ENCODE measurements at places on chromosomes 7 and 10.

DNA sequence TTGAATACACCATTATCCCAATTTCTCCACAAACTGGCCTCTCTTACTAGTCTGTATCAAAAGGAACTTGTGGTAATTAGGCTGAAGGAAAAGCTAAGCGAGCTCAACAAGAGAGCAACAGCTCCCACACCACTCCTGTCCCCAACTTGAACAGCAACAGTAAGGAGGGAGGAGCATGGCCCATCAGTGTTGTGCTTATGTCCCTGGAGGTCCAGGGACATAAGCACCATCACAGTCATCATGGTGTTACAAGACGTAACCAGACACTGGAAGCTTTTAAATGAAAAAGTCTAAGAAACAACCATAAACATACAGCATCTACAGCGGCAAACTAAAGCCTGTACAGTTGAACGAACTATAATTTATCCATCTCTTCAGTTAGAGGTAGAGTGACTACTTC is 989 bp downstream of the ERLIN1 start:
- DNase-seq, result peak; percentile 23

DNA sequence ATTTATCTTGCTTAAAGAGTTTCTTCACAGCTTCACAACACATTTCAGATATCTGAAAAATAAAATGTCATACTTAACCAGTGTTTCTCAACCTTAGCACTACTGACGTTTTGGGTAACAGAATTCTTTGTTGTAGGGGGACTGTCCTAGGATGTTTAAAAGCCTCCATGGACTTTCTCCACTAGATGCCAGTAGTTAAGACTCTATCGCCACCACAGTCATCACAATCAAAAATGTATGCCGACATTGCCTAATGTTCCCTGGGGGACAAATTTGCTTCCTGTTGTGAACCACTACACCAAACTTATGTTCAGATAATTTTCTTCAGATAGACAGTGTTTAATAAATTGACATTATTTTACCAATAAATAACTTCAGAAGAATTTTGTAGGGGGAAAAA is 13.4 kb downstream of the NOC3L start:
- DNase-seq, result no peak

- DNase-seq, result no peak
These were observed 252.0 kb upstream of the GRB10 start for GRCh38 chr7:51034521-51035264.

GRCh38 chr10:42112331-42113157 is 525.8 kb downstream of the ZNF33B start:
- no peak for DNase-seq

DNA sequence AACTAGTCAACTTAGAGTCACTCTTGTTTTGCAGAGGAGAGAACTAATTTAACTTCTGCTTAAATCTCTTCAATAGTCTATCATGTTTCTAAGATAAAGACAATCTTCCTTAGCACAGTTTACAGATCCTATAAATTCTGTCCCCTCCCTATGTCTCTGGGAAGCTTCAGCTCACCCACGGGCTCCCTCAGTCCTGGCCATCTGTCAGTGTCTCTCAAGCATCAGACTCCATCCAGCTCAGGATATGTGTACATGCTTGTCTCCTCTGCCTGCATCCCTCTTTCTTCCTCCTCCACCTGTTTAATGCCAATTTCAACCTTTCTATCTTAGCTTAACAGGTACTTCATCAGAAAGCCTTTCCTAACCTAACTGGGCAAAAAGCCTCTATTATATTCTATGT is 177.1 kb upstream of the PTER start:
- no peak for DNase-seq

DNA sequence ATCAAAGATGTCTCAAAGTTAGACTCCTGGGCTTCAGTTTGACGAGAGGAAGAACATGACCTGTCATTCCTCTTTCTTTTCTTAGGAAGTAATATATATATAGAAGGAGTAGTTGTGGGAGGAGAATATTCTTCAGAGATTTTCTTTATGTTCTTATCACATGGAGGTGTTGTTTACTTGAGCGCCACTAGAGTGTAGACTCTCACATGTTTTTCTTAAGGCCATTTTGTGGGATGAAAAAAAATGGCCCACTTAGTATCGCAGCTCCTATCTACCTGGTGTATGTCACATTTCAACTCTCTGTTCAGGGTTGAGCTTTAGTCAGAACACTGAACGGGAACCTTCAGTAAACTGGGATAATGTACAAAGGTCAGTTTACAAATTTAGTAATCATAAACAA is 645.2 kb downstream of the PHTF2 start:
- no peak for DNase-seq

DNA sequence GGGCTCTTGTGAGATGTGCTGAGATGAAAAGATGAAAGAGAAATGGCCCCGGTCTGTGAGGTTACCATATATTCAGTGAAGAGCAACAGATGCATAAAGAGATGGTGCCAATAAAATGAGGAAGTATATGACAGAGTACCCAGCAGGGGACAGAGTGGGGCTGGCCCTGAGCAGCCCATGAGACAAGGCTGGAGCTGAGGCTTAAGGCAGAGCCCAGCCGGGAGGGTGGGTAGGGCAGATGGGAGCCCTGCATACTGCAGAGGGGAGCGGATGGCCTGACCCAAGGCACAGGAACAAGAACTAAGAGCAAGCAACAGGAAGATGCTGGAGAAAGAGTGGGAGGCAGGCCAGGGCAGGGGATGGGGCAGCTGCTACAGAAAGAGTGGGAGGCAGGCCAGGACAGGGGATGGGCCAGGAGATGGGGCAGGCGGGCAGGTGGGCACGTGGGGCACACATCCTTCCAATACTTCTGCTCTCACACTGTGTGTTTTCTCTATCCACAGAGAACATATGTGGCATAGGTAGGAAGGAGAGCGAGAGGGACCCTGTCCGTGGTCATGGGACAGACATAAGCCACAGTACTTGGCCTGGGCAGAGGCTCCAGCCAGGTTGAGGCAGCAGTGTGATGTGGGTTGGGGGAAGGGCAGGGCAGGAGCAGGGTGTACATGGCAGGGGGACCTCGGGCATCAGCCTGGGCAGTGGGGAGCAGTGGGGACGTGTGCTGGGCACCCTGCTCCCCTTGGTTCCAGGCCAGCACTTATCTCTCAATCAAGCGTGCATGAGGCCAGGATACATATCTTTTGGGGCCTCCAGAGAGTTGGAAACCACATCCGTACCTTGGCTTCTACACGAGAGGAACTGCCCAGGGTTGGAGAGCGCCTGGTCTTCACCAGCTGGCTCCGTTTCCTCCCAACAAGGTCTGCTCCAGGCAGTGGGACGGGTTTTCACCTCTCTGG is 91.6 kb upstream of the IKZF1 start:
- no peak for DNase-seq

DNA sequence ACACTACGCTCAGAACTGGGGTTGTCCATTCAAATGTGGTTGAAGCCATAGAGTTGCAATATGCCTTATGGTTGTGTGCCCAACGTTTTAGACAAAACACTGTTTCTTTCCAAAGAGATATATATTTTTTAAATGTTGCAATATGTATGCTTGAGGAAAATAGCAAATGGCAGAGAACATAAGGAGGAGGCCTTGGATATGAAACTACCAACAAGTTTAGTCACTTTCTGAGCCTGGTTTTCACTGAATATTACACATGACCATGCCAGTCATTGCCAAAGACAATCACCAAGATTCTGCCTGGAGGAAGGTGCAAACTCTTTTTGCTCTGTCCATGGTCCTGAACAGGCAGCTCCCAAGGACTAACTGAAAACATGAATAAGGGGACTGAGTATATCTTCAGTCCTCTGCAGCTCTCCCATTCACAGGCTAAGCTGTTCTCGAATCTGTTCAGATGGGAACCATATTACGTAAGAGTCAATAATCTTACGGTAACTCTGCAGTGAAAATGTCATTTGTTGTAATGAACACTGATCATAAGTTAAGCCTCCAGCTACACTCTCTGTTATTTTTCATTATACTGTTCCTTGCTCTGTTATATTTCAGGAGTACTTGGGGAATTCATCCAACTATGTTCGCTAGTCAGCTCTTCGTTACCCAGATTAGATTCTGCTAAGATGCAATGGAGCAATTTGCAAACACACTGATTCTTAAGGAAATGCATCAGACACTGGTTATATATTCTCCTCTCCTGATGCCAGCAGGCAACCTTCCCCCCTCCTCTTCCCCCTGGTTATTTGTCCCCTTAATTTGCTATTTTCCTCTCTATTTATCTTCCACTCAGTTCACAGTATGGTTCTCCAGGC is 90.7 kb upstream of the C1QL3 start:
- DNase-seq, result no peak

- DNase-seq, result no peak
These were observed 96.5 kb downstream of the ARMH3 start for GRCh38 chr10:101959346-101959916.

GRCh38 chr7:47291461-47292081 is 290.3 kb downstream of the TNS3 start:
- no peak for DNase-seq

DNA sequence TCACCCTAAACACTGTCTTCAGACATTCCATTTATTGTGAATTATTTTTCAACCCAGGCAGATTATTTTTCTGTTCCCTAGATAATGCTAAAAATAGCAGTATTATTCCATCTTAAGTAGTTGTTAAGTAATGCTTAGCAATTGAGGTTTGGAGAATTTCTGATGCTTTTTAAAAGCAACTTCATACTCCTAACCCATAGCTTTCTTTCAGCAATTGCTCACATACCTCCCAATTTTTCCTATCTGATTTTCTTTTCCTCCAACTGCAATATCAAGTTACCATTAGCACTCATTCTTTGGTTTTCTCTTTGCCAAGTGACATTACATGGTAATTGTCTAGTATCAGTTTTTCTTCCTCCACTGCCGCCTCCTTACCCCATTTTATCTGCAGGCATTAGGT is 104.7 kb downstream of the GPR85 start:
- no peak for DNase-seq

DNA sequence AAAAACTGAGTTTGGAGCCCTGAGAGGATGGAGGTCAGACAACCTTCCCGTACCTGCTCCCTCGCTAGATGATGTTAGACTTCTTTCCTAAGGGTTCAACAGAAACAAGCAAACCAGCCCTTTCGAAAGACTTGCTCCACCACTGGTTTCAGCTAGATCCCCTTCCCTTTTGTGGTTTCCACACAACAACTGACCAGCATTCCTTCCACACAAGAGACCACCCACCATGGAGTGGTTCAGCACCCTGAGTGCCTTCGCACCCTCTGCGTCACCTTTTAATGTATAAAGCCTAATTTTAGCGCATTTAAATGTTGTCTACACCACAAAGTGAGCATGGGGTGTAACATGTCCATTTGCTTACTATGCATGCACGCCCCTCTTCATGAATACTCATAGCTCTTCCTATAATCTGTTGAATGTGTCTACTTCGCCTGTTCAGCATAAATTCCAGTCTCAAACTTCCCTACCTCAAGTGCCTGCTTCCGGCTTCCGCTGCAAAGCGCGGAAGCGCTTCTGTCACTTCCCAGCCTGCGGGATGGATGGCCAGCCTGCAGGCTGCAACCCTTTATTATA is 69.0 kb downstream of the TACC2 start:
- DNase-seq, result no peak

DNA sequence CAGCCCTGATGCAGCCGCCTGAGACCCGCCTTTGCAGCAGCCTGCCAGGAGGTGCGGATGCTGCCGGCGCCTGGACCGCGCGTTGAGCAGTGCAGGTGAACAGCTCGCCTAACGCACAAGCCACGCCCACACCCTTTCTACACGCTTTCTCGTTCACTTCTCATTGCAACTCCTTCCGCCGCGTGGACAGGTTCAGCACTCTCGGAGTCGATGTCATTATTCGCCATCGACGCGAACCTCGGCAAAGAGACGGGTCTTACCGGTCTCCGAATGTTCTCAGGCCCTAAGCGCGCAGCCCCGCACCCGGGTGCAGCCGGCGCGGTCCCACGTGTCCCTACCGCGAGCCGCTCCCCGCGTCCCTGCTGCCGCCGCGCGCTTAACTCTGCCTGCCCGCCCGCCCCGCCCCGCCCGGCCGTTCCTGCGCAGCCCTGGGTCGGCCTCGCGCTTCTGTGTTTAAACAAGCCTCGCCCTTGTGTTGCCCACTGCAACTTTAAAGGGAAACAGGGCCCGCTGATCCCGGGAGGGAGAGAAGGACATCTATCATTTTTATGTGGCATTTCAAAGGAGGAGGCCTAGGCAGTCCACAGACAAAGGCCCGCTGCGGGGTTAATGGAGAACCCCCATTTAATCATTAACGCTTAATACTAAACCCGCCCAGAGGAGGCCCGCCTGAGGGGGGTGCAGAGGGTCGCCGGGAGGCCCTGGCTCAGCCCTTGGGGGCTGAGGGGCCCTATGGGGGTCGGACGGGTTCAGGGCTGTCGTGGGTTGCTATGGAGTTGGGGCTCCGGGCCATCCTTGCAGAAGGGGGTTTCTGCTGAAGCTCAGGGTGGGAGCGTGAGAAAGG is 128.5 kb downstream of the WDR11 start:
- peak; percentile 34 for DNase-seq

DNA sequence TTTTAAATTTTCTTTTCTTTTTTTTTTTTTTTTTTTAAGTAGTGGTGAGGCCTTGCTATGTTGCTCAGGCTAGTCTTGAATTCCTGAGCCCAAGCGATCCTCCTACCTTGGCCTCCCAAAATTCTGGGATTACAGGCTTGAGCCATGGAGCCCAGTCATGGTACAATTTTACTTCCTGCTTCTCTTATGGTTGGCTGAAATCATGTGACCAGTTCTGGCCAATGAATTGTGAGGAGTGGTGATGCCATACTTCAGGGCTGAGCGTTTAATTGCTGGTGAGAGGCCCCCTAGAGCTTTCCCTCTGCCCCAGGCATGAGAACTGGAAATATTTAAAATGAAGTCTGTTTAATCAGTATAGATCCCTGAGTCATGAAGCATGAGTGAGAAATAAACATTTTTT is 22.2 kb upstream of the BAIAP2L1 start:
- DNase-seq, result no peak

GRCh38 chr10:49571388-49571787 is 32.5 kb upstream of the ERCC6 start:
- peak; percentile 12 for DNase-seq

GRCh38 chr7:140435252-140435895 is 31.5 kb downstream of the RAB19 start:
- DNase-seq, result no peak

DNA sequence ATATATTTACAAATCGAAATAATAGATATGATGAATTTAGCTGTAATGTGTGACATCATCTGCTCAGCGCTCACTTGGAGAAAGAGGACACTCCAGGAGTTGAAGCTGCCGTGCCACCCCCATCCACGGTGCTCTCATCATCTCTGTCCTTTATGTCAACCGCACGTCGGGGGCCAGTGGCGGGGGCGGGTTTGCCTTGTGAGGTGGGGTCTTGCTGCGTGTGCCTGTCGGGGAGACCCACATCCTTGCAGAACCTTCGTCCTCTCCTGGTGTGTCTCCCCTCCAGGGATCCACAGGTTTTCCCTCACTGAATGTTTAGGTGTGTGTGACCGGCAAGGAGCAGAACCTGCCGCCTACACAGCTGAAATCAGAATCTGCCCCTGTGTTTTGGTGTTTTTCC is 71.6 kb downstream of the INPP5A start:
- DNase-seq, result no peak

GRCh38 chr10:48363617-48364355 is 57.3 kb downstream of the MAPK8 start:
- DNase-seq, result peak; percentile 55

GRCh38 chr10:78911533-78912340 is 157.0 kb upstream of the ZMIZ1 start:
- DNase-seq, result peak; percentile 23

GRCh38 chr7:18815261-18815960 is 302.0 kb downstream of the TWIST1 start:
- DNase-seq, result no peak

GRCh38 chr7:40219917-40220316 is 85.1 kb downstream of the SUGCT start:
- no peak for DNase-seq

GRCh38 chr7:4875391-4875790 is 8.1 kb downstream of the RADIL start:
- DNase-seq, result no peak

- DNase-seq, result no peak
These were observed 10.6 kb downstream of the CABCOCO1 start for GRCh38 chr10:61673360-61673759.
